ENCODE measurements at places on chromosomes 1 and 21. TPM values are rescaled to one million over a fixed set of nuclear protein-coding genes. Genes with fewer than 3 reads are reported as not detected.

- no peak overlapping the region for H3K27ac ChIP-seq
- no peak for DNase-seq
- no peaks in the 10 kb centered on the region for H3K4me1 ChIP-seq
- H3K36me3 ChIP-seq: no peaks in the 10 kb centered on the region
Observed at GRCh38 chr1:7629465-7630195, 141.5 kb upstream of the VAMP3 start.

DNA sequence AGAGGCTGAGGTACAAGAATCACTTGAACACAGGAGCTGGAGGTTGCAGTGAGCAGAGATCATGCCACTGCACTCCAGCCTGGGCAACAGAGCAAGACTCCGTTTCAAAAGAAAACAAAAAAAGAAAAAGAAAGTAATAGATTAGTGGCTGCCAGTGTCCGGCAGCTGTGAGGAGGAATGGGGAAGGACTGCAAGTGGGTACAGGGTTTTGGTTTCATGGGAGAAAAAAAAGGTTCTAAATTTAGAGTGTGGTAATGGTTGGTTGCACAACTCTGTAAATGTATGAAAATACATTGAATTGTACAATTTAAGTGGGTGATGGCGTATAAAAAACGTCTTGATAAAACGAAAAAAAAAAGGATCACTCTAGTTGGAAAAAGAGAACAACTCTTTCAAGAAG, 6.7 kb downstream of the TAF1A start:
- H3K27me3 ChIP-seq: no peaks in the 10 kb centered on the region
- no peaks in the 10 kb centered on the region for H3K4me1 ChIP-seq
- DNase-seq: no peak
- H3K4me3 ChIP-seq: no peak overlapping the region
- H3K36me3 ChIP-seq: peaks cover 40% of the 10 kb centered on the region

Gene OR2M2
- total RNA-seq: not detected

Gene MCOLN2
- total RNA-seq: 6.1 TPM

- no peaks in the 10 kb centered on the region for H3K36me3 ChIP-seq
- no peak overlapping the region for H3K27ac ChIP-seq
- no peak overlapping the region for H3K4me3 ChIP-seq
- DNase-seq: no peak
Observed at GRCh38 chr1:209249785-209250440, 333.6 kb upstream of the CAMK1G start.

- no peak overlapping the region for H3K4me3 ChIP-seq
- no peaks in the 10 kb centered on the region for H3K36me3 ChIP-seq
- H3K27ac ChIP-seq: no peak overlapping the region
- no peak for DNase-seq
Observed at GRCh38 chr21:36023092-36023480, 37.2 kb downstream of the SETD4 start.
